ENCODE measurements at places on chromosomes 3 and 15.

DNA sequence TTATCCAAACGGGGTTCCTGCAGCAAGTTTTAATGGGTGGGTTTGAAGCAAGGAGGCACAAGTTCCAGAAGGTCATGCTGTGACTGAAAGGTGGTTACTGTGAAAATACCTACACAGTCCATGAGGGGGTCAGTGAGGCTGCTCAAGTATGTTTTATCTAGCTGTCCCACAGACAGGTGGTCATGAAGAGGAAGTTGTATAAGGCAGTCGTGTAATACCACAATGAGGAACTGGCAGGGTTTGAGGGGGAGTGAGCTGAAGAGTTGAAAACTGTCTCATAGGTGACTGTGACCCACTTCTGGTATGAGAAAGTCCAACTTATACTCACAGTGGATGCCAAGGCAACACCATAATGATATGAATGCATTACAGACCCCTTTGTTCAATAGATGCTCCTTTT, 856.8 kb downstream of the OTOL1 start:
- no peak for DNase-seq

DNA sequence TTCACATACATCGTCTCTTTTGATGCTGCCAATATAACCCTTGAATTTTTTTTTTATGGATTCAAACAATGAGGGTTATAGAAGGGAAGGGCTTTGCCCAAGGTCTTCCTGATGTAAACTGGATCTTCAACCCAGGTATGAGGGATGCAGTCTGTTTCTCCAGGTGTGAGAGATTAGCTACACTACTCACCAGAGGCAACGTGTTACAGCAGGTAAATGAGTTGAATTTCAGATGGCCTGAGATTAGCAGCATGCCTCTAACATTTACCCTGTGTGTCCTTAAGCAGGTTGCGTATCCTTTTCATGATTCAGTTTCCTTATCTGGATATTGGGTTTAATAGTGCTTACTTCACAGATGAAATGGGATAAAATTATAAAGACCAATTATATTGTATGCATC, 1.9 kb downstream of the RTP4 start:
- no peak for DNase-seq

GRCh38 chr3:127043731-127044510, 61.0 kb downstream of the PLXNA1 start:
- no peak for DNase-seq

GRCh38 chr3:196115678-196116083, 33.8 kb upstream of the TFRC start:
- no peak for DNase-seq

- DNase-seq = no peak
Observed at GRCh38 chr3:14031271-14031670, 93.4 kb downstream of the CHCHD4 start.

All from NCI-H2107 (cell line).